ENCODE measurements at places on chromosomes 11 and 22.

DNA sequence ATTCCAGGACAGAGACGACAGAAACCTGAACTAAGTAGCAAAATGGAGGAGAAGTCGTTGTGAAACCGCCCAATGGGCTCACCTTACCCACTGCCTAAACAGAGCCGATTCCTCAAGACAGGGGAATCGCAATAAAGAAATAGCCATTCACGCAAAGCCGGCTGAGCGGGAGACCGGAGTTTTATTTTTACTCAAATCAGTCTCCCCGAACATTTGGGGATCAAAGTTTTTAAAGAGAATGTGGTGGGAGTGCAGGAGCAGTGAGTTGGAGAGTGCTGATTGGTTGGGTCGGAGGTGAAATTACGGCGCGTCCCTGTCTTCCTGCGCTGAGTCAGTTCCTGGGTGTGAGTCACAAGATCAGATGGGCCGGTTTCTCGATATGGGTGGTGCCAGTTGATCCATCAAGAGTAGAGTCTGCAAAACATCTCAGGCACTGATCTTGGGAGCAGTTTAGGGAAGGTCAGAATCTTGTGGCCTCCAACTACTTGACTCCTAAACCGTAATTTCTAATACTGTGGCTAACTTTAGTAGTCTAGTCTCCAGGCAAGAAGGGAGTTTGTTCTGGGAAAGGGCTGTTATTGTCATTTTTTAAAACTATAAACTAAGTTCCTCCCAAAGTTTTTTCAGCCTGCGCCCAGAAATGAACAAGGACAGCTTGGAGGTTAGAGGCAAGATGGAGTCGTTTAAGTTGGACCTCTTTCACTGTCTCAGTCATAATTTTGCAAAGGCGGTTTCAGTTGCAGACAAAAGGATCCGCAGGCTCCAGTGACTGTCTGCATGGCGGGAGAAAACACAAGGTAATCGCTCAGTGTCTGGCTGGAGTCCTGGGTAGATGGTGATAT lies 34.1 kb downstream of the OR4D9 start:
- no peak for DNase-seq

GRCh38 chr22:47307326-47307725 lies 544.9 kb downstream of the TBC1D22A start:
- no peak for DNase-seq

GRCh38 chr11:111363985-111364384 lies 15.1 kb downstream of the POU2AF1 start:
- DNase-seq, result no peak

- DNase-seq, result no peak
Measured at GRCh38 chr11:121615501-121615900, 162.7 kb upstream of the SORL1-AS1 start.

GRCh38 chr11:59401262-59401552 lies 25.0 kb downstream of the OR5A2 start:
- DNase-seq, result no peak

DNA sequence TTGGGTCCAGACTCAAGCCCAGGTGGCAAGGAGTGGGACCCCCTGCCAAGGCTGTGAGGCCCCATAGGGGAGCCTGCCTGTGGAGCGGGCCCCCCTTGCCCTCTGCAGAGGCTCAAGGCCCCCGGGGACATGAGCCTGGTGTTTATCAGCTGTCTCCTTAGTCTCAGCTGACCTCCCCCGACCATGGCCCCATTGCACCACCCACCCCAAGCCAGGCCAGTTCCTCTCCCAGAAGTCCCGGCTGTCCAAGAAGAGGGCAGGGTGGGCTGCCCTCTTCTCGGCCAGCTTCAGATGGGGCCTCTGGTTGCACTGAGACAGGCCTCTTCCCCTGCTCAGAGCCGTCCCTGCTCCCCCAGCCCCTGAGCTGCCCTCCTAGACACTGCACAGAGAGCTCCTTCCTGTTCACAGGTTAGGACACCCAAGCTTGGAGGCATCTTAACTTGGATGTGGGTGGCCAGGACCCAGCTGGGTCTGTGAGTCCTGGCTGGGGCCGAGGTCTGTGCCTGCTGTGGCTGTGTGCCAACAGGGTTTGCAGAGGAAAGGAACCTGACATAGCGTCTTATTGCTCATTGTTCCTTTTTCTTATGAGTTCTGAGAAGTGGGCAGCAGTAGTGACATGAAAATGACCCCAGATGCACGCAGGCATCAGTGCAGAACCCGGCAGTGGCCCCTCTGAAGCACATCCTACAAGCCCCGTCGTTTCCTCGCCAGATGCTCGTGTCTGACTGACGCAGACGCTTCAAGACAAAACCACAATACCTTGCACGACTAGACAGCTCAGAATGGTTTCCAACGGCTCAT lies 5.4 kb downstream of the TRABD start:
- DNase-seq, result peak; percentile 62

GRCh38 chr11:116963813-116964212 lies 126.4 kb upstream of the APOA1 start:
- DNase-seq, result no peak

GRCh38 chr22:21628386-21629254 lies 1.2 kb downstream of the YDJC start:
- no peak for DNase-seq

GRCh38 chr11:83819931-83820549 lies 533.9 kb upstream of the CCDC90B start:
- DNase-seq, result no peak

- no peak for DNase-seq
Measured at GRCh38 chr11:6468712-6469495, 4.8 kb downstream of the TRIM3 start.

DNA sequence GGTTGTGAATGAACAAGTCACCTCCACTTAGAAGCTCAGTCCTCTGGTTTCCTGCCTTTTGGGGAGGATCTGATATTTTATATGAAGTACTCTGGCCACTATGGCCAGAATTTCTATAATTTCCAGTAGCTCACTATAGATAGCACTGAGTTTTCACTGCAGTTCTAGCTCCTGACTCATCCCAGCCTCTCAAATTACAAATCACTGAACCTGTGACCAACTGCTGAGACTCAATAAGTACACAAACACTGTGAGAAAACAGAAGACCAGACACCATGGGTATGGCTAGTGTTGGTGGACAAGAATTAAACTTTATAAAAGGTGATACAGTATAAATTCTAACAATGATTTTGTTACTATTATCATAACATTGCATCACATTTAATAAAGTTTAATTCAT lies 47.1 kb upstream of the UCP3 start:
- no peak for DNase-seq

DNA sequence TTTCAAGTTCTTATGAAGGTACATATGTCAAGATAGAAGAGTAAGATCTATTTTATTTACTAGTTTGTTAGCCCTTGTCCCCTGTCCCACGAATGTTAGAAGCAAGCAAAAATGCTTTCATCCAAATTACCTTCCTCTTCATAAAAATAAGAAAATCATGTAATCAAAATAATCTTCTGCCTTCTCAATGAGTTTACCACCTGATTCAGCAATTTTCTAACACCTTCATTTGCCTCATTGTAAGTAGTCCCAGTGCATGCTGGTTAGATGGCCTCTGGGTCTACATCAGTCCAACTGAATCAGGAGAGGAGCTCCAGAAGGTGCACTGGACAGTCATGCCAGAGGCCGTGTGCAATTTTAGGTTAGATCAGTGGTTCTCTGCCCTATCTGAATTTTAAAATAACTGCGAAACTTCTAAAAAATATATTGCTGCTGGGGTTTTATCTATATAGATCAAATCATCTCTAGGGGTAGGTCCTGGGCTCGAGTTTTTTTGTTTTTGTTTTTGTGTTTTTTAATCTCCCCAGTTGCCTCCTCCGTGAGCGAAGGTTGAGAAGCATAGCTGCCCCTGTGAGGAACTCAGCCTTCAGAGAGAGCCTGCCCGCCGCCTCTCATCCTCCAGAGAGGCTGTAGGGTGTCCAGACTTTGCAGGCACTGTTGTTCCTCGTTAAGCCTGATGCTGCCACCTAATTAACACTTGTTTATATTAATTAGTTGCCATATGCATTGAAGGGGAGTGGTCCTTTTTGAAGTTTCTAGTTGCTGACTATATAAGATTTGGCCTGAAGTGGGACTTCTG lies 32.2 kb downstream of the C22orf31 start:
- no peak for DNase-seq

DNA sequence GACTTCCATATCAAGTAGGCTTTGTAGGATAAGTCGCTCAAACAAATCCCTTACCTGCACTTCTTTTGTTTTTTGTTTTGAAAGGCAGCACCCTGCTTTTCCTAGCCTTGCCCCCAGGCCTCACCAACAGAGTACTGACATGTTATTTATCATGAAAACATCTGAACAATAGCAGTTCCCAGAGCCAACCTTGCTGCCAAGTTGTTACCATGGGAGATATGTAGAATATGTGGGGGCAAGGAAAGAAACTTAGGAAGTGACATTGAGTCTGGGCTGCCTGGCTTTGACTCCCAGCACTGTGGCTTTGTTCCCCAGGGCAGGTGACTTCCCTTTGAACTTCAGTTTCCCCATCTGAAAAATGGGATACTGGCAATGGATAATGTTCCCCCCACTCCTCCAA lies 53.4 kb upstream of the CRYBB3 start:
- DNase-seq, result no peak

DNA sequence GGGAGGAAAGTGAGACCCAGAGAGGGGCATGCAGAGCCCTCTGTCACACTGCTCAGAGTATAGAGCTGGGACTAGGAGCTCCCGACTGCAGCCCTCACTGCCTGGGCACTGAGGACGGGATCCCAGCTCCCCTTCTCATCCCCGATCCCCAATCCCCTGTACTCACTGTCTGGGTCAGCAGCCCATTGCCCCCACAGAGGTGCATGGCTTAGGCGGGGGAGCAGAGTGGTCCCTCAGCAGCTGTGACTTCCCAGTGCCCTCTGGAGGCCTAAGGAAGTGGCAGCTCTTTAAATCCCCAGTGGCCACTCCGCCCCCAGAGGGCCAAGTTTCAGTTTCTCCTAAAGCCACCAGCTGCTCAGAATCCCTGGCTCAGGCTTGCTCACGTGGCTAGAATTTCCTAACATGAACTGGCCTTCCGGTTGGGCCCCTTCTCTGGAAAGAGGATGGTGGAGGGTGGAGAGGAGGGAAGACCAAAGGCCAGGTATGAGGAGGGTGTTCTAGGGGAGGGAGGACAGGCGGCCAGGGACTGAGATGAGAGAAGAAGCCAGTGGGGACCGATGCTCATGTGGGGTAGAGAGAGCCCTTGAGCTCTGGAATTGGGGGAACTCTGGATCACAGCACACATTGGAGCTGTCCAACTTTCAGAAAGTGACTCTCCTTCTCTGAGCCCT lies at the start of gene BATF2:
TSS of gene BATF2 (minus strand) at position 262 of the 671 bp plus-strand sequence. CDS start at position 205, 57 bp downstream.
- no peak for DNase-seq

- DNase-seq, result no peak
Measured at GRCh38 chr22:35879351-35879750, 149.3 kb downstream of the RBFOX2 start.

GRCh38 chr22:20238536-20238900 lies 29.6 kb downstream of the RTN4R start:
- peak; percentile 33 for DNase-seq

DNA sequence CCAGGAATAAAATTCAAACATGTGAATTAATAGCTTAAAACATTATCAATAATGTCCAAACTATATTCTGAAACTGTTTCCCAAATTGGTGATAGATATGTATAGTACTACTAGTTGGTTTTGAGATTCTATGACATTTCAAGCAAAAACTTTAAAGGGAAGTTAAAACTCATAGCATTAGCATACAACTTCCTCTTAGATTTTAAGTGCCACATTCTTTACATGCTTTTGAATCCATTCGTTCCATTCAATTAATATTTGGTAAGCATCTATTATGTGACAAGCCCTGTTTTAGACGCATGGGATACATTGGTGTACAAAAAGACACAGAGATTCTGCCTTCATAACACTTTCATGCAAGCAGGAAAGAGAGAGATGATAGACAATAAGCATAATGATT lies 8.9 kb downstream of the PATL1 start:
- no peak for DNase-seq

DNA sequence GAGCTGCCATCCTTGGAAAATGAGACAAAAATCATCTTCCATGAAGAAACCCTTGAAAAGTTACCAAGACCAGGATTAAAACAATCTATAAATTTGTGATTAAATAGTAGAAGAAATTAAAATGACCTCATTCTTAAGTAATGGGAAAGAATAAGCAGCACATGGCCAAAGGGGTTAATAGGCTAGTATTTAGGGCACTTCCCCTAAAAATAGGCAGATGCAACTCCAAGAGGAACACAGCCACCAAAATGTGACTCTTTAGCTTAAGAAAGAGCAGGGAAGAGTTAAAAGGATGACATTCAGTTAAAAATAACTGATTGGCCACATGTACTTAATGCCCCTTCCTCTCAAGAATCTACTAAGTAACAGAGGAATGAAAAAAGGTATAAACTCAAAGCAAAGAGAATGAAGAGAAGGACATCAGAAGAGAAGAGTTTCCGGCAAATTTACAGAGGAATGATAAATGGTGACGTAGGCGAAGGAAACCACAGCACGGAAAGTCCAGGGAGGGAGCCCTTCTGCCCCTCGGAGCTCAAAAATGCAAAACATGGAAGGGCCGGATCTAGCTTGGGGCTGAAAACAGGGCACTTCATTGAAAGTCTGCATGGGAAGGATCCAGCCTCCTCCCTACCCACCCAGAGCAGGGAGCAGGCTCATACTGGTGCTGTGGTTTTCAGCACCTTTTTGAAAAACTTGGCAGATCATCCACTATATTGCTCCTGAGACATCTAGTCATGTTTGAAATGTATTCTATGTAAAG lies 17.8 kb downstream of the SCUBE2 start:
- DNase-seq, result no peak

GRCh38 chr11:117887431-117888138 lies 11.1 kb upstream of the FXYD6 start:
- no peak for DNase-seq

GRCh38 chr11:61129639-61130523 lies 27.6 kb downstream of the CD5 start:
- peak; percentile 87 for DNase-seq

GRCh38 chr22:28024422-28024888 lies 105.4 kb upstream of the PITPNB start:
- no peak for DNase-seq

DNA sequence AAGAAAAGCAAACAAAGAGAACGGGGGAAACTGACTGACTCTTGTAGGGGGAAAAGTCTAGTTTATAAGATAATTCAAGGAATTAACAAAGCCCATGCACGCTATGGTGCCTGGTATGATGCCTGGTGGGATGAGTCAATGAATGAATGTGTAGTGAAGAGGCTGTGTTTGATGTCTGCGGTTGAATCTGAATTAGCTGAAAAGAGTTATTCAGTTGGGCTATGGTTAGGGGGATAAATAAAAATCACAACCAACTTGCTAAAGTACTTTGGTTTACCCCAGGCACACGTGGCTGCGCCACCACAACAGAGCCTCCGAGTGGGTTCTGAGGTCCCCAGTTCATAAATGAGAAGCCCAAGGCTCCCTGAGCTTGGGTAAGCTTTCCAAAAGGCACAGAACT lies 369.3 kb upstream of the SYN3 start:
- DNase-seq, result no peak

DNA sequence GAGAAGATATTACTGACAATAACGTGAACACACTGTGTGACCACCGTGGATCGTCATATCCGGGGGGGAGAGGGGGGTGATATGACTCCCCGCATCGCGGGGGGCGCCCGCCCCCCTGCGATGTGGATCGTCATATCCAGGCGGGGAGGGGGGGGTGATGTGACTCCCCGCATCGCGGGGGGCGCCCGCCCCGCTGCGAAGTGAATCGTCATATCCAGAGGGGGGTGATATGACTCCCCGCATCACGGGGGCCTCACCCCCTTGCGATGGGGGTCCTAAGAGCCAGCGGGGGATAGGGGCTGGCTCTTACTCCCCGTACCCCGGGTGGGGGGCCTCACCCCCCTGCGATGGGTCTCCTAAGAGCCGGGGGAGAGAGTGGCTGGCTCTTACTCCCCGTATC lies 19.9 kb downstream of the UNC93B1 start:
- DNase-seq, result no peak
